CD4-positive, alpha-beta memory T cell (primary cell): ENCODE measurements at places on chromosomes 11 and 22.

- no peak for DNase-seq
These were observed 1187.3 kb upstream of the CNTN5 start for GRCh38 chr11:97833412-97833811.

- no peak for DNase-seq
These were observed 15.6 kb downstream of the LRRC32 start for GRCh38 chr11:76654980-76655379.

- no peak for DNase-seq
These were observed 27.0 kb upstream of the SLC5A1 start for GRCh38 chr22:32016081-32016480.

DNA sequence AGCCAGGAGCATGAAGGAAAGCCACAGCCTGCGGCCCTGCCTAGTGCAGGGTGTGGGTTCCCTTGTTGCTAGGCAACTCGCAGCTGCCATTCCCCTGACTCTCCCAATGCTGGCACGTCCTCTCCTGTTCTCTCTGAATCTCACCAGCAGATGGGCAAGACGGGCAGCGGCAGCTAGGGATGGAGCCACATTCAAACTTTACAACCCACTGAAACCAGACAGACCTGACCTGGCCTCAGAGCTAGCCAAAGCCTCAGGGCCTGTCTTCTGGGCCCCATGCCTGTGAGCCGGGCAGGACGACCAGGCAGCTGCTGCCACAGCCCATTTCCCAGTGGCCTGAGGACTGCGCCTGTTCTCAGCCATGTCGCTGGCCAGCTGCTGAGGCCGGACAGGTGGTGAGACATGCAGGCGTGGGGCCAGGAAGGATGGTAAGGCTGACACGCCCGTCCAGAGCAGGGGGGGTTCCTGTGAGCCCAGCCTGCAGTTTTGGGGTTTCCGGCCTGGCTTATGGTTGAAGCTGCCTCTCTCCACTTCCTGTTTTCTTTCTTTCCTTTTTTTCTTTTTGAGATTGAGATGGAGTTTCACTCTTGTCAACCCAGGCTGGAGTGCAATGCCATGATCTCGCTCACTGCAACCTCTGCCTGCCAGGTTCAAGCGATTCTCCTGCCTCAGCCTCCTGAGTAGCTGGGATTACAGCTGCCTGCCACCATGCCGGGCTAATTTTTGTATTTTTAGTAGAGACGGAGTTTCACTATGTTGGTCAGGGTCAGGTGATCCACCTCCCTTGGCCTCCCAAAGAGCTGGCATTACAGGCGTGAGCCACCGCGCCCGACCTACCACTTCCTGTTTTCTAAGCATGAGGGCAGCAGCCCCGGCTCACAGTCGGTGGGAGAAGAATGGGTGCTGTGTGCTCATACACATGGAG is 4.1 kb downstream of the SUN2 start:
- peak; percentile 87 for DNase-seq

DNA sequence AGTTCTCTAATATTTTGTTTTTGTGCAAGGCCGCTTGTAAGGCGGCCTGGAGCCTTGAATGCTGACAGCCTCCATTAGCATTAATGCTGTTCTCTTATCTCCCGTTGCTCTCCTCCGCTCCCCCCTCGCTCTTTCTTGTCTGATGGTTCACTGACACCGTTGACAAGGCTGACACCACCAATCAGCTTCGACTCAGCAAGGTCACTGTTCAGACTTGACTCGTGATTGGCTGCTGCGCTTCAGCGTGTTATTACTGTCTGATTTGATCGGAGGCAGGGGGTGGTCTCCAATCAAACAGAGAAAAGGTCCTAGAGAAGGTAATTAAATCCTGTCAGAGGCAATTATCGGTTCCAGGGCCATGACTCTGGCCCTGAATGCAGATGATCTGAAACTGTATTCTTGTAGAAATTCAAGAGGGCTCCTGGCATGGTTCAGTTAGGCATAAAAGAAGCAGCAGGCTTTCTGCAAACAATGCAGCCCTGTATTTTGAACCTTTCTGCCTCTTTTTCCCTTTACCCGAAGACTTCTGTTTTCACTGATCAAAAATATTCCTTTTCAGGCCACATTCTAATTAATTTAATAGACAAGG is 49.3 kb upstream of the MPPED2 start:
- DNase-seq = no peak

DNA sequence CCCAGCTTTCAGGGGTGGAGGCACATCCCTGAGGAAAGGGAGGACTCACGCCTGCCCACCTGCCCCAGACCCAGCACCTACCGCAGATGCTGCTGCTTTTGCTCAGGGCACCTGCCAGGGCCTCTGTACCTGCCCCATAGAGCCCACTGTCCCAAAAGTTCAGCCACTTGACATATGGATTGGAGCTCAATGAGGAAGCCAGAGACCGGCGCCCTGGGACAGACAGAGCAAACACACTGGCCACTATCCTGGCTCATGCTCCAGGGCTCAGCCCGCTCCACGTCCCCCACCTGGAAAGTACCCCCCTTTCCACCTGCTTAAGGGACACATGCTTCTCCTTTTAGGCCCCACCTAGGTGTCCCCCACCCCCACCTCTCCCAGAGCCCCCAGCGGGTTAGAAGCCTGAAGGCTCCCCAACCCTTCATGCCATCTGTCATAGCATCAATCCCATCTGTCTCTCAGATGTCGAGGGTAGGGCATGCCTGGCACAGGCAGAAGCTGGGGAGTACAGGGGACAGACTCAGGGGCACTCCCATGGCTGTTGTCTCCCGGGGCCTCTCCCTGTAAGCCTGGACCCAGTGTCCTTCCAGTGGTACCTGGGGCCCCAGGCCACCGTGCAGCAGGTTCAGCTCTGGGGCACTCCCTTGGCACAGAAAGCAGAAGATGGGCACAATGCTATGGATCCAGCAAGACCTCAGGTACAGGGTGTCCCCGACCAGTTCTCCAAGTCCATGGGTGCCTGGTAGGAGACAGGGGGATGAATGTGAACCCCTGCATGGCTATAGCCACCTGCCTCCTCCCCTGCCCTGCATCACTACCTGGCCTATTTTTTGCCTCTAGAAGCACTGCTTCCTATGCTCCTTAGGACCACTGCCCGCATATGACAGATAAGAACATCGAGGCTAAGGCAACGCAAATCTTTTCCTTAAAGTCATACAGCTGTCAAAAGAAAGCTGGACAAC is 2.2 kb upstream of the P2RX6 start:
- DNase-seq = no peak
